ENCODE measurements at places on chromosomes 4 and X. TPM values are rescaled to one million over a fixed set of nuclear protein-coding genes. Genes with fewer than 3 reads are reported as not detected.

- DNase-seq = no peak
Measured at GRCh38 chr4:43567644-43568043, 675.1 kb downstream of the GRXCR1 start.

- DNase-seq = no peak
Measured at GRCh38 chrX:65755786-65756185, 88.3 kb downstream of the MSN start.

- DNase-seq = no peak
Measured at GRCh38 chr4:6001680-6002491, 16.3 kb downstream of the C4orf50 start.

Gene TKTL2
- total RNA-seq = not detected

- no peak for DNase-seq
Measured at GRCh38 chr4:24770032-24770584, 25.3 kb upstream of the SOD3 start.

DNA sequence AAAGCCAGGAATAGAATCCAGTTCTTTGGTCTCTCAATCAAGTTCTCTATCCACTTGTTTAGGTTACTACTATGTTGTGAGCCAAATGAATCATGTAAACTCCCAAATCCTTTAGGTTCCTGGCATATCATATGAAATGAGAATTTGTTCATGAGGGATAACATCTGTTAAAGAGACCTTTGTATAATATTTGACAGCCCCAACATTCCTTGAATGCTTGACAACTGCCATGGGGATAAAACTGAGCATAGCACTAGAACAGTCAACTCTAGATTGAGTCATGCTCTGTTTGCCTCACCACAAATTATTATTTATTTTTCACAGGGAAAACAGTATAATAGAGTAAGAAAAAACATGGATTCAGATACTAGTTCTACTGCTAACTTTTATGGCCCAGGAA lies 93.3 kb downstream of the NAA11 start:
- DNase-seq = peak; percentile 59

DNA sequence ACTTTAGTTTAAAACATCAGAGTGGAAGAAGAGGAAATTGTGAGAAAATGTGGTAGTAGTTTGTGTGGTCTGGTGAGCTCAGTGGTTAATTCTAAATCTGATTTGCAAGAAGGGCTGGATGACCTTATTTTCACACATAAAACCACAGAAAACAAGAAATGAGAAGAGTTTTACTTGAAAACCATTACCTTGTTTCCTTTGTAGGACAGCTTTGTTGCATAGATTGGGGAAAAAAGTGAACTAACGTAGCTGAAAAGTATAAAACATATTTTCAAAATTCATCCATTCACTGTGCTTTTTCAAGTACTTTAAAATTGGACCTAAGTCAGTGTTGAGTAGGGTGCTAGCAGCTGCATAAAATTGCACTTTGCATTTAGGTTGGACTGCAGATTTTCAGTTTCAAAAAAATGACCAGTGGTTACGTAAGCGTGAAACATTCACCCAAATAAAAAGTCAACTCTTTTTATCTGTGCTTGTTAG lies 211.3 kb downstream of the ARHGAP10 start:
- no peak for DNase-seq

Gene ABHD18
- 20.7 TPM for total RNA-seq

DNA sequence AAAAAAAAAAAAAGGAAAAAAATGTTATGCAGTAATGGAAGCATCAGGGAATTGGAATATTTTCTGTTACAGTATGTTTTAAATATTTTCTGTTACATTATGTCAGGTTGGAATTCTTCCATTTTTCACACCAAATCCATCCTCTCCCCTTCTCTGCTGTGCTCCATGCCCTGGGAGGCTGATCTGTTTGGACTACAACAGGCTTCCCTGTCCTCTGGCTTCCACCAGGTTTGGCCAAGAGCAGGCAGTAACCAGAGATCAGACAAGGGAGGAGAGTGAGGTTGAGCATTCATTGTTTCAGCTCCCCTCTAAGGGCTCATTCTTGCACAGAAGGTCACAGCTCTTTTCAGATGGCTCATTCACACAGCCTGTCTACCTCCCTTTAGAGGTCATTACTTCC lies 11.7 kb upstream of the TMEM184C start:
- no peak for DNase-seq

GRCh38 chr4:48604527-48604926 lies 114.5 kb downstream of the ZAR1 start:
- DNase-seq = no peak

- DNase-seq = no peak
Measured at GRCh38 chrX:50769389-50770063, 44.5 kb downstream of the SHROOM4 start.

GRCh38 chrX:49191574-49192011 lies 5.4 kb upstream of the PRICKLE3 start:
- no peak for DNase-seq

Gene MAMLD1
- 3.5 TPM for total RNA-seq

Gene MXD4
- 34.0 TPM for total RNA-seq

DNA sequence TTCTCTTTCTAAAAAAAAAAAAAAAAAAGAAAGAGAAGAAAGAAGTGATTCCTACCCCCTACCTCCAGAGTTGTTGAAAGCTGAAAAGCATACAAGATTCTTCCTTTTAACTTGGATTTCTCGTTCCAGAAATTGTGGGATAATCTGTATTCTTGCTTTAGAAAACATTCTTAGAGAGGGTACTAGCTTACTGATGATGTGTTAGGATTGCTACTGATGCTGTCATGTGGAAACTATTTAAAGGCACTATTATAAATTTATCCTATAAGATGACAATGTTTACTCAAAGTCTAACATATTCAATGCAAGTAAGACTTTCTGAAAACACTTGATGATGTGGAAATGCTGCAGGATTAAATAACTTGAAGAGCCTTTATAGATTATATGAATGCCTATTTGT lies 204.0 kb upstream of the PUDP start:
- no peak for DNase-seq

- DNase-seq = no peak
Measured at GRCh38 chr4:166941629-166942028, 292.7 kb downstream of the SPOCK3 start.

Gene WNK3
- 2.7 TPM for total RNA-seq

Gene RIPPLY1
- not detected for total RNA-seq

DNA sequence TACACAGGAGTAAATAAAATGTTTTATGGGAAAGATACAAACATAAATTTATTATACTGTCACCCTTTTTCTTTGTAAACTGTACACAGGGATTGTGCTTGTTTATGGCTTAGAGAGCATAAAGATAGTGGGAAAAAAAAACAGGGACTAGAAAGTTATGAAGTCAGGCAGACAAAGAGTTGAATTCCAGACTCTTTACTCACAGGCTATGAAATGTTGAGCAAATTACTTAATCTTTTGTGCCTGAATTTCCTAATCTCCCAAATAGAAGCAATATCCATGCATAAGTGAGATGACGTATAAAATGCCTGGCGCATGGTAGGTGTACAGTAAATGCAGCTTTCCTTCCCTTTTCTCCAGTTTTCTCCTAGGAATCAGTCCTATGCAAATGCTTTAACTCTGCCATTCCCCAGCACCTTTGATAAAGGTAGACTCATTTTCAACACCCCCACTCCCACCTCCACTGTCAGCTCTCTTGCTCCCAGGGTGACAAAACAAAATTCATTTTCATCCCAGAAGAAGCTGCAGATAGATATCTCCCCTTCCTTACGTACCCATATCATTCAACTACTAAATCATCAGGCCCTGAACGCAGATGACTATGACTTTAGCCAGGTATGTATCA lies 44.5 kb upstream of the BTC start:
- no peak for DNase-seq

Gene FANCB
- total RNA-seq = 6.8 TPM

Gene ERAS
- not detected for total RNA-seq

Gene DNAAF6
- not detected for total RNA-seq

Gene RGS12
- 43.7 TPM for total RNA-seq

DNA sequence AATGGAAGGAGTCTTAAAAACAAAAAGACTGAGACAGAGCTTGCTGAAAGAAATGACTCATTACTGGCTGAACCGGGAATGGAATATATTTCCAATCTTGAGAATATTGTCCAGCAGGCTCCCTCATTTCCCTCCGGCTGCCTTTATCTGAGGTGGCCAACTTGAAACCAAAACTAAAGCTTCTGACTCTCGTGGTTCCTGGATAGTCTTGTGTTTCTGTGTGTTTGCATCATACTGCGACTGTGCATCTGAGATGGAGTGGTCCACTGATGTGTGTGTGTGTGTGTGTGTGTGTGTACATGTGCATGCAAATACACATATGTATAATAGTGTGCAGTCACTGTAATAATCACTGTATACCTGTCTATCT lies 145.6 kb upstream of the SCML1 start:
- DNase-seq = no peak

Gene SPANXA1
- total RNA-seq = not detected

DNA sequence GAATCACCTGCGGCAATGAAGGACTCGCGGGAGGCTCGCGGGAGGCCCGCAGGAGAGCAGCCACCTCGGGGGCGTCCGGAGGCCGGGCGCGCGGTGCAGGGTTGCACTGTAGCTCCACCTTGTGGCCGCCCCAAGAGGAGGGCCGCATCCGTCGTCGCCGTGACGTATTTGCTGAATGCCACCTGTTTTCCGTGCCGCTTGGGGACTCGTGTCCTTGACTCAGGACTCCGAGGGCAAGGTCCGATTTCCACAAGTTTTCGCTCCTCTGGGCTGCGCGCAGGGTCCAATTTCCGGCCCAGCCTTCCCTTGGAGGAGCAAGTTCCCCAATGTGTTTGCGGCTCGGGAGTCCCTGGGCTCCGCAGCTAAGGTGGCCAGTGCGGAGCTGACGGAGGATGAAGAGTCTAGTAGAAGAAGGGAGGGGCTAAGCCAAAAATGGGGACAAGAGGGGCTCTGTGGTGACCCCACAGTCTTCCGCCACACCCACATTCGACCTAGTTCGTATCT lies 10.7 kb upstream of the DLG3 start:
- peak; percentile 71 for DNase-seq

Gene LDB2
- total RNA-seq = 49.2 TPM

DNA sequence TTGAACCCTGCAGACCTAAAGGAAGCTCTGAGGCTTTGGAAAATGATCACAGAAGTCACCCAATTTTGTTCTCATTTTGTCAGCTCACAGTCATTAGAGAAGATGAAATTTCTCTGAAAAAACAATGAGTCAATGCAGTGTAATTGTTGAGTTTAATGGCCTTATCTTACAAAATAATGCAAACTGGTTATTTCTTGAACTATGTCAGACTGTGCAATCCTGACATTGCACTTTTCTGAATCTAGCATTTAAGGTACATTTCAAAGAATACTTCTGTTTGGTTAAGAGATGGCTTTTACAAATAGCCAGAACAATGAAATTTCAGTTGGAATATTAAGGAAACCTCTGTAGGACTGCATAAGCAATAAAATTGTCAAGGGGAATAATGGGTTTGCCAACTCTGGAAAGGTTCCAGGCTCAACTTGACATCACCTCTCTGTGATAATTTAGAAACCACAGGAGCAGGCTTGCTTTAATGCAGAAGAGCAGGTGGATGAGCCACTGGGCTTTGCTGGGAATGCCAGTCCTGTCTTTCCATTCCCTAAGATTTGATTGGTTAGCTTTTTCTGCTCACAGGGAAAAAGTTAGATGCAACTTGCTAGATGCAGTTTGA lies 222.8 kb downstream of the FRMPD4 start:
- DNase-seq = no peak

Gene MAGEA2
- total RNA-seq = not detected

DNA sequence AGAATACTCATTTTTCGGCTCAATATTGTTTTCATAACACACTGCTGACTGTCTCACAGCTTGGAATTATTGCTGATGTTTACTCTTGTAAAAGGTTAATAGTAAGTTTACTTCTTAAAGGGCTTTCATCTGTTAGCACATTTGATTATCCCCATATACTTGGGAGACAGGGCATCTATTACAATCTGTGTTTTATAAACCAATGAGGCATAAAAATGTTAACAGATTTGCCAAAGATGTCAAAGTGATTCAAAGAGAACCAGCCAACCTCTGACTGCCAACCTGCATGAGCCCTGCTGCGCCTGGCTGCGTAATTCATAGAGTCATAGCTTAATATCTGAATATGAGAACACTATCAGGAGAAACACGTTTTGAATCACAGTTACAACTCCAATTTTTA lies 665.6 kb downstream of the TRIML1 start:
- no peak for DNase-seq

GRCh38 chr4:76752861-76753501 lies 145.0 kb downstream of the SOWAHB start:
- peak; percentile 78 for DNase-seq

Gene KLB
- total RNA-seq = not detected

DNA sequence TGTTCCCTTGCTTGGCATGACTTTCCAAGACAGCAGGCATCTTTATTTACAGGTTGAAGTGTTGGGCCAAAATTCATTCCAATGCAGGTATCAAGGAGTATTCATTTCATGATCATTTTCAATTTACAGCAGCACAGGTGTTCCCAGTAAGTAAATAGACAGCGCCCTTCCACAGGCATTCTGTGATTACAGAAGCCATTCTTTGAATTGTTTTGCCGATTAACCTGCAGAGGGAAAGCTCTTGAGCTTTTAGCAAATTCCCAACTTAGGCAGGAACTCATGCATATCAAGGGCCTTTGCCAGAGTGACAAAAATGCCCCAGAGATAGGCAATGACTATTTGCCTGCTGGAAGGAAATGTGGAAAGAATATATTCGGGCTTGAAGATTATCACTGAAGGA lies 6.8 kb downstream of the TXK start:
- DNase-seq = no peak

Gene MAB21L2
- 0.10 TPM for total RNA-seq
